ENCODE measurements at places on chromosomes 5 and 9. TPM values are rescaled to one million over a fixed set of nuclear protein-coding genes. Genes with fewer than 3 reads are reported as not detected.

Gene TMEM252
- total RNA-seq = not detected

Gene TTC23L
- 0.96 TPM for total RNA-seq

Gene DDX4
- total RNA-seq = not detected

Gene C8G
- total RNA-seq = 1.4 TPM

Gene MEIKIN
- total RNA-seq = 0.77 TPM

Gene CHSY3
- not detected for total RNA-seq

Gene SERF1A
- 10.5 TPM for total RNA-seq

Gene AFAP1L1
- not detected for total RNA-seq

Gene CER1
- total RNA-seq = not detected

Gene FAM219A
- 12.3 TPM for total RNA-seq

DNA sequence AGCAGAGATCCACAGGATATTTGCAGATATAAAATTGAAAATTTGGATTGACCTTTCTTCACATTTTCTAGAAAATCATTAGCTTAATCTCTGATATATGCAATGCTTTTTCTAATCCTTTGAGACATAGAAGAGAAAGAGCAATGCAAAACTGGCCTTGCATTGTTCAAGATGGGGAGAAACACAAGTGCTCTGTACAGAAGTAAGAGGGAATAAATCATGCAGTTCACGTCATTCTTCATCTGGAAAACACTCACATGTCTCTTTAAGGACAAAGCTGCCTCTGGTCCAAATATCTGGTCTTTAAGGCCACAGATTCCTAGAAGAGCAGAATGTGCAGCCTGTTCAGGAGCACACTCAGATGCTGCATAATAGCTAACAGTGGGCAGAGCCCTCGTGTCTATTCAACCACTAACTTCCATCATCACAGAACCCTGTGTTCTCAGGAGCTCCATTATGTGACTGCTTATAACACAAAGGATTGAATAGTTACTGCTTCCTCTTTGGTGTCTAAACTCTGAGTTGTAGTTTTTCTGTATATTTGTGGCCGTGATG lies 277.5 kb downstream of the PLK2 start:
- DNase-seq = no peak

DNA sequence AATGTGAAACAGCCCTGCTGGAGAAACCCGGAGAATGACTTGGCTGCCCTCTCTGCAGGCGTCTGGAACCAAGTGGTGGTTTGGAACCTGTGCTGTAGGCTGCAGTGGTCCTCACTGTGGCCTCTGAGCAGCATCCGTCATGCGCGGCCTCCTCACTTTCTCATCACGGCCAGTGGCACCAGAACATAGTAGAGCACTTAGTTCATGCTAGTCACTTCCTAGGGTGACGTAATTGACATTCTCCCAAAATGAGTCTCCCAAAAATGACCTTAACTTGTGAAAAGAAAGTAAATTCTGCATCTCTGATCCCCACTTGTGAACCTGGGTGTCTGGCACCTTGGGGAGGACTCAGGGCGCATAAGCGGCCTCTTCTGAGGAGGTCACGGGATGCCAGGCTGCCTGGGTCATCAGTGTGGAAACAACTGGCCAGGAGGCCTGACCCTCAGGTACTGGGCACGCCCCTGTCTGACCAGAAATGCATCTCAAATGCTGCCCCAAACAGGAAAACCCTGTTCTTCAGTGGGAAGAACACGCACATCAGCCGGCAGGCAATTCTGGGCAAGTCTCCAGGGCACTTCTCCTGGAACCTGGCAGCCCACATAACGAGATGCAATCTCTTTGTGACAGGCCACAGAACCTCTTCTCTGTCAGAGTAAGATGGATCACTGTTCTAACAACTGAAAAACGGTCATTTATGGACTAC lies 36.6 kb upstream of the SPTLC1 start:
- DNase-seq = no peak

DNA sequence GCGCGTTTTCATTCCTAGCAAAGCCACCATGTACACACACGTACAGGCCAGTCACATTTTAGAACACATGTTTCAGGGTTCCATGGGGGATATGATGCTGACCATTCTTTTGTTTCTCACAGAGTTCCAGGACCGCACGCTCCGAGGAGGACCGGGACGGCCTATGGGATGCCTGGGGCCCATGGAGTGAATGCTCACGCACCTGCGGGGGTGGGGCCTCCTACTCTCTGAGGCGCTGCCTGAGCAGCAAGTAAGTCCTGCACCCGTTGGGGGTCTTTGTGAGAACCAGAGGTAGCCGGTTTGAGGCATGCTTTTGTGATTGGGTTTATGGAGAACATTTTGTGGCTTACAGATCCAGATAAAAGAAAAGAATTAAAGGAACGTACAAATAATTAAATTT lies 30.8 kb downstream of the ADAMTSL1 start:
- DNase-seq = no peak

DNA sequence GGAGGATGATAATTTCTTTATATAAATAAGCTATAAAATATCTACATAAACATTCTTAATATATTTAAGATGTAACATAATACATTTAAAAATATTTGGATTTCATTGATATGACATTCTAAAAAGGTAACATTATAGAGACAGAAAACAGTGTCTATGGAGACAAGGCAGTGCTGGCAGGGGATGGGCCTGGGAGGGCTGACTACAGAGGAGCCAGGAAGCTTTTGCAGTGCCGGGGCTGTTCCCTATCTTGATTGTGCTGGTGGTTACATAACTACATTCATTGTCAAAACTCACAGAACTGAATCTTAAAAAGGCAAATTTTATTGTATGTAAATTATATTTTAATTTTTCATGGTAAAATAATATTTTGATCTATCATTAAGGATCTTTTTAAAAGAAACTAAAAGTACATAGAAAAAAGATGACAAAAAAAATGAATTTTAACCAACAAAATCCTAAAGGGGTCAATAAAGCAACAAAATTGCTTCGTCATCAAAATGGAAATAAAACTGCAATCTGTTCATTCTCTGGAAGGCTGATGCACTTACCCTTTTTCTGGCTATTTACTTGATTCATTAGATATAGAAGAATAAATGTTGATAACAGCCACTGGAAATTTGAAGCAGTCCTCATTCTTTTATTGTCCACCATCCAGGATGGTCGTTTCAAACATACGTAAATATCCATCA lies 26.3 kb downstream of the LIFR start:
- no peak for DNase-seq

GRCh38 chr9:126536131-126536530 lies 77.6 kb upstream of the LMX1B start:
- DNase-seq = no peak

DNA sequence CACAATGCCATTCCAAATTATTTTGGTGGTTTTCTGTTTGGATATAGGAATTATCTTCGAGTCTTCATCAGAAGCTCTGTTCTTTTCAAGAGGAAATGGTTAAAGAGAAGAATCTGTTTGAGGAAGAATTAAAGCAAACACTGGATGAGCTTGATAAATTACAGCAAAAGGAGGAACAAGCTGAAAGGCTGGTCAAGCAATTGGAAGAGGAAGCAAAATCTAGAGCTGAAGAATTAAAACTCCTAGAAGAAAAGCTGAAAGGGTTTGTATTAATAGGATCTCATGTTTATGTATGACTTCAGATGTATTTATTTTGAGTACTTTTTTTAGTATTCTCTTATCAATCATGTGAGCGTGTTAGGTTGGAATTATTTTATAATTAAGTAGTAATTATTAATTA lies 15.0 kb downstream of the HMMR start:
- no peak for DNase-seq

DNA sequence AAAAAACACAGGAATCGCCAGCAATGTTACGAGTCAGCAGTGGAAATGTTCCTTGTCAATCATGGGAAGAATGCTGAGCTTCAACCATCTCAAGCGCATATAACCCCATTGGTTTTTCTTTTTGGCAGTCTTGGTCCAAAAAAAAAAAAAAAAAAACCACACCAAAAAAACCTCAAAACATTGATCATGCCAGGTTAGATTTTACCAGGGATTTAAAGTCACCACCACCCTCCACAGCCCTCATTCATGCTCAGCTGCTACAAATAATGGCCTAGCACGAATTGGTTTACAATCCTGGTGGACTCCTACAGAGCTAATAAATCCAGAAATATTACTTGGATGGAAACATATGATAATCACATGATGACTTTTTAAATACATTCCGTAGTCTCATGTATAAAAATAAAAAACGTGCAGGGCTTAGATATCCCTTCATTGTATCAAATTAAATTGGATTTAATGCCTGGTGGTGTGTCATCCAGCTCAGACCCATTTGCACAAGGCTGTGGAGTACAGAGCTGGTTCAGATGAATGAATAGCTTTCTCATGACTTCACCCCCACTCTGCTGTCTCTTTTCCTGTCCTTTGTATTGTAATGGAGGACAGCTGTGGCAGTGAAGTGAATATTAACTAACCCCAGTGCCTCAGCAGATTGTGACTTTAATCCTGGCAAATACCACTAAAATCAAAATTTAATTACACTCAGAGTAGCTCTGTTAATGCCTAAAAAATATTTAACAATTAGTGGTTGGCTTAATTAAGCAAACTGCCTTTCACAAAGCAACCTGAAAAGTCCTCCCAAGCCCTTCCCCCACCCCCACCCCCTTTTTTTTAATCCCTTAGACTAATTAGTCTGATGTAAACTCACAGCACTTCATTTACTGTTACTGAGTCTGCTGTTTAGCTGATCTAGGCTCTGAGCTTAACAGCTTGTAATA lies 626.5 kb upstream of the ZNF608 start:
- no peak for DNase-seq

DNA sequence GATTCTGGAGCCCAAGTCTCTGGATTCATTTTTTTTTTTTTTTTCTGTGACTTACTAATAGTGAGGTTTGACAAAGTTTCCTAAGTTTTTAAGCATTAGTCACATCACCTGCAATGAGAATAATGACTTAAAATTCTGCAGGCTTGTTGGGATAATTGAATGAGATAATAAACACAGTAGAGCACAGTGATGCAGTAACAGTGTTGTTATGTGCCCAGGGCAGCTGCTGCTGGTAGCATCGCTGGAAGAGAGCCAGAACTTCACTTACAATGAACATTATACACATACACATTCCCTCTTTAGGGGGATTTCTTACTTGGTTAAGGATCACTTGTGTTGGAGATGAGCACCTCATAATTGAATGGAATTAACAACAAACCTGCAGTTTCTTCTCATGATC lies 78.9 kb downstream of the ALDH7A1 start:
- no peak for DNase-seq

DNA sequence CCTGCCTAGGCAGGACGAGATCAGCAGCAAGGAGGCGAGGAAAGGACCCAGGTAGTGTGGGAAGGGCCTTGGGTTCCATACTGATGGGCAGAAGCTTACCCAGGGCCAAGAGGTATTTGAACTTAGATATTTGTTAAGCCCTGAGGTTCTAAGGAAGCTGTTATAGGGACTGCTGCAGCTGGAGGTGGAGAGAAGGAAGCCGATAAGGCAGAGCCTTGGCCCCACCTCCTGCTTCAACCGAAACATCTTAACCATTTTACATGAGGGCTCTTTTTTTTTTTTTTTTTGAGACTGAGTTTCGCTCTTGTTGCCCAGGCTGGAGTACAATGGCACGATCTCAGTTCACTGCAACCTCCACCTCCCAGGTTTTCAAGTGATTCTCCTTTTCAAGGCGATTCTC lies 8.6 kb upstream of the AQP3 start:
- no peak for DNase-seq

- DNase-seq = no peak
Observed at GRCh38 chr9:128898382-128898781, 16.4 kb downstream of the LRRC8A start.

DNA sequence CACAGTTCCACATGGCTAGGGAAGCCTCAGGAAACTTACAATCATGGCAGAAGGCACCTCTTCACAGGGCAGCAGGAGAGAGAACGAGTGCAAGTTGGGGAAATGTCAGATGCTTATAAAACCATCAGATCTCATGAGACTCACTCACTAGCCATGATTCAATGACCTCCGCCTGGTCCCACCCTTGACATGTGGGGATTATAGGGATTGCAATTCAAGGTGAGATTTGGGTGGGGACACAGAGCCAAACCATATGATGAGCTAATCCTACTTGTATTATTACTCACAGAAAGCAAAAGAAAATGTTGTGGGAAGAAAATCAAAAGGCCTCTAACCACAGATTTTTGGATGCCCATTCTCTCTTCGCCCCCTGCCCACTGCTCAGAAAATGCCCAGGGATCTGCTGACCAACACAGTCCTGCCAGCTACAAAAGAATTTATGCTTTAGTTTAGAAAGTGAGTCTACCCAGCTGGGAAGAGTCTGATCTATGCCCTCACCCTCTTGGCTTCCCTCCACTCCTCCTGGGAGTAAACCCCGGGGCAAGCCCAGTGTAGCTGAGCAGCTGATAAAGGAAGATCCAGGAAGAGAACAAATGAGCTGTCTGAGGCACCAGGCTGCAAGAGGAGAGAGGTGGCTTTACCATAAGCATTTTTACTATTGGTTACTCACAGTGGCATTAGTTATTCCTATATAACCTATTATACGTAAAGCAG lies 53.1 kb downstream of the RNF130 start:
- DNase-seq = no peak

GRCh38 chr5:145833631-145834200 lies 1.4 kb downstream of the PRELID2 start:
- no peak for DNase-seq

DNA sequence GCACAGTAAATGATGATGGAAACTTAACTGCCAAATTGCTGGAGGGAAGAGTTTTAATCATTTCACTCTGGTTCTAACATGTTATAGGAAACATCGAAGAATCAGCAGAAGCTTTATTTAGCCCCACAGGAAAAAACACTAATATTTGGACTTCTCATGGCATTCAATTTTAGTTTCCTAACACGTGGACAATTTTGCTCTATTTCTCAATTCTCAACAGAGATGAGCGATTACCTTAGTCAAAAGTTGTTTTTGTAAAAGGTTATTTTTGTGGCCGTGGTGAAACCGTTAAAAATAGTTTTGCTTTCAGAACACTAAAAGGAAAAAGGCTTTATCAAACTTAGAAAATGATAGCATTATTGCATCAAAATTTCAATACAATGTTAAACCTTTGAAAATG lies 235.2 kb downstream of the PLK2 start:
- no peak for DNase-seq

DNA sequence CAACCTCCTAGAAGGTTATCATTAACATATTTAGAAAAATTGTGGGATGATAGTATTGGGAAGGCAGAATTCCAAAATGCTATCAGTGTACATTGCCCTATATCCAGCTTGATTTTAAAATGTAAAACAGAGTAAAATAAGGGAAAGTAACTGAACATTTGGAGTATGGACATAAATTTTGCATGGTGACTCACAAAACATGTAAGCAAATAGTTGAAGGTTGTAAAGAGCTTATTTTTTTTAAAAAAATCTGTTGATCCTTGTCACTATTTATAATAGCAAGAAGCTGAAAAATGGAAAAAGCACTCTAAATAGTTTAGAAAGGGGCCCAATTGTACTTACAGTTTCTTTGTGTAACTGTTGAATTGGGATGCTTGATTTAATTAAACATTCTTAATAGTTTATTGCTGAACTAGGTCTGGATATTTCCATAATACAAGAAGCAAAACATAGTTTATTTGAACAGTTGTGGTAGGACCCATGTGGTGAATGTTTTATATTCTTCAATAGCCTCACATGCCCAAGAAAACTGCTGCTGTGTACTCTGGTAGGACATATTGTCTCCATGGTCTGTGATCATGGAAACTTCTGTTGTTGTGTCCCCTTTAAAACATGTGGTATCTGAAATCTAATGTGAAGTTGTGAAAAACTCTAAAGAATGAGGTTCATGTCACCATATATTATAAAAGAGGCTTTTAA lies 82.4 kb downstream of the NNT start:
- no peak for DNase-seq
